Stimulated activated CD4-positive, alpha-beta T cell treated with anti-CD3 and anti-CD28 coated beads, TNF-alpha, amount 100 ng/mL, for 1 hour (primary cell): ENCODE measurements at places on chromosomes 13 and 19.

- DNase-seq = peak; percentile 44
Measured at GRCh38 chr19:18119717-18120105, 22.1 kb downstream of the MAST3 start.

DNA sequence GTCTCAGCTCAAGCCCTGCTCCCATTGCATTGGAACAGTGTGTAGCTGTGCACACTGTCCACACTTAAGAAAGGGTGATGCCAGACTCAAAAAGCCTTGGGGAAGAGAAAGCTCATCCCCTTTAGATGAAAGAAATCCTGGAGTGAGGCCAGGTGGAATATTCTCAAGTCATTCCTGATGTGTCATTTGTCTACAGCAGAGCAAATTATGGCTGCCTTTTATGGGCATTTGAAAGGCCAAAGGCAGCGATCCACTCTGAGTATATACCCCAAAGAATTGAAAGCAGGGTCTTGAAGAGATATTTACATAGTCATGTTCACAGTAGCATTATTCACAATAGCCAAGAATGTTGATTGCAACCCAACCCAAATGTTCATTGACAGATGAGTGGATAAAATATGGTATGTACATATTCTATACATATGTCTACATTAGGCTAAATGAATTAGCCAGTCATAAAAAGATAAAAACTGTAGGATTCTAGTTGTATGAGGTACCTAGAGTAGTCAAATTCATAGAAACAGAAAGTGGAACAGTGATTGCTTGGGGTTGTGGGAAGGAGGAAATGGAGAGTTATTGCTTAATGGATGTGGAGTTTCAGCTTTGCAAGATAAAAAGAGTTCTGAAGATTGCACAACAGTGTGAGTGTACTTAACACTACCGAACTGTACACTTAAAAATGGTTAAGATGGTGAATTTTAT lies 214.9 kb downstream of the KCNRG start:
- no peak for DNase-seq

- no peak for DNase-seq
Measured at GRCh38 chr19:38152461-38153379, 71.3 kb downstream of the DPF1 start.

DNA sequence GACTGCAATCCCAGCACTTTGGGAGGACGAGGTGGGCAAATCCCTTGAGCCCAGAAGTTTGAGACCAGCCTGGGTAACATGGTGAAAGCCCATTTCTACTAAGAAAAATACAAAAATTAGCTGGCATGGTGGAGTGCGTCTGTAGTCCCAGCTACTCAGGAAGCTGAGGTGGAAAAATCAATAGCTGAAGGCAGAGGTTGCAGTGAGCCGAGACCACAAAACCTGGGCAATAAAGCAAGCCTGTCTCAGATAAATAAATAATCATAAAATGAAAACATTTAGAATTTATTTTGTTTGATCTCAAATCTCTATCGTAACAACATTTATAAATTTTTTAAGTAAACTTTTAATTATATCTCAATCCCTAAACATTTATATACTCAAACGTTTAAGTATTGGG lies 36.6 kb downstream of the USP12 start:
- DNase-seq = no peak

DNA sequence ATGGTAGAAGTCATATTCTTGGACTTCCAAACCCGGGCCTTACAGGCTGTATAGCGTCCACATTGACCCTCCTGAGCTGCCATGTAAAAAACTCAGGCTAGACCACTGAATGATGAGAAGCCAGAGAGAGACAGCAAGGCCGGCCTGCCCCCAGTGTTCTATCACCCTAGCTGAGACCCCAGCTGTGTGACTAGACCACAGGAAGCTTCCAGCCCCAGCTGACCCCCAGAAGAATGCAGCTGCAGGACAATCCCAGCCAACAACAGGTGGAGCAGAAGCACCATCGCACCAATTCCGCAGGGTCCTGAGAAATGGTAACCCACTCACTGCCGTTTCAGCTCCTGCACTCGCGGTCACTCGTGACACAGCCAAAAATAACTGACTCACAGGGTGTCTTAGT lies 2.9 kb upstream of the ATP11A start:
- DNase-seq = no peak

DNA sequence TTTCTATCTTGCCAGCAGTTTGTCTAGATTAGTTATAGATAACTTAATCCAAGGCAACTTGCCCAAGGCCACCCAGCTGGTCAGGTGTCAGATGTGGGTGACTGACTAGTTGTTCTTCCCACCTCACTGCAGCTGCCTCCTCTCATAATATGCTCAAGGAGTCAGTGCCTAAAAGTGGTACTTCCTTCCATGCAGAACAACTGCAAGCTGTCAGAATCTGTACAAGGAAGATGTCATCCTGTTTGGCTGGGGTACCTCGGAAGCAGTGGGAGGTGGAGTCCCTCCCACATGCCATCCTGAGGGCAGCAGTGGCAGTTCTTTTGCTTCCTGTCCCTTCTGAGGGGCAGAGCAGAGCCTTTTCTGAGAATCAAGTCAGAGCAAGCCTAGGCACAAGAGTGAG lies 193.2 kb upstream of the RFC3 start:
- DNase-seq = no peak

- no peak for DNase-seq
Measured at GRCh38 chr19:31913103-31913661, 432.2 kb upstream of the ZNF507 start.
